Activated CD8-positive, alpha-beta memory T cell treated with anti-CD3 and anti-CD28 coated beads for 1 hour (primary cell): ENCODE measurements at places on chromosomes 5 and 9.

GRCh38 chr5:143562935-143563334 lies 159.4 kb upstream of the NR3C1 start:
- DNase-seq = no peak

GRCh38 chr9:135766251-135766650 lies 64.3 kb downstream of the KCNT1 start:
- no peak for DNase-seq

- no peak for DNase-seq
Observed at GRCh38 chr5:78905084-78905938, 79.8 kb downstream of the ARSB start.

DNA sequence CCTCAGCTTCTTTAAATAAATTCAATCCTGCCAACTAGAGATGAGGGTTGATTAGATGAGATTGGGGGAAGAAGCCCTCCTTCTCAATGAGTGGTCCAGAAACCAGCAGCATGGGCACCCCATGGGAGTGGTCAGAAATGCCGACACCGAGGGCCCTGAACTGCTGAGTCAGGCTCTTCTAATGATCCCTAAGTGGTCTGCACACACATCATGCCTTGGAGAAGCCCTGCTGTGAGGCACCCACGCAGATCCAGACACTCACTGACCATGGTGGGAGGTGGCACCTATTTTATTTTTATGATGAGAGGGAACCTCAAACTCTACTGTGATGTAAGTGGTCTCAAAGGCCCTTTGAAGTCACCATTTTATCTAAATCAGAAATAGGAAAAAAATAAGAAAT lies 72.3 kb upstream of the BOD1 start:
- DNase-seq = no peak

DNA sequence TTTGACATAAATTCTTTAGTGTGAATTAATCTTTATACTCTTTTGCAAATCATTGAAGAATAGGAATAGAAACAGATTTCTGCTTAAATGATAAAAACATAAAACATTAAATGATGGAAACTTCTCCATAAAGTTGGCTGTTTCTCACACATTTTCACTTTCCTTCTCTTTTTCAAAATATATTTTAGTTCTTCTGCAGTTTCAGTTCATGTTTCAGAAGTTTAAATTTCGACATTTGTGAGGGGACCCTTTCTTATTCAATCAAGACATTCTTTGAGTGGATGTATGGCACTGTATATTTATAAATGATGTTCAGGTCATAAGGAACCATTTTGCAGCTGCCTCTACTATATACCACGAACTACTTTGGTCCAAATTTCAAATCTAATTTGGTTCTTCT lies 34.6 kb downstream of the TNFAIP8 start:
- DNase-seq = no peak

- DNase-seq = no peak
Observed at GRCh38 chr9:36045610-36046009, 8.9 kb downstream of the RECK start.

GRCh38 chr5:168932400-168933189 lies 353.4 kb upstream of the PANK3 start:
- no peak for DNase-seq

GRCh38 chr5:21212026-21212425 lies 1224.0 kb upstream of the CDH18 start:
- DNase-seq = no peak

DNA sequence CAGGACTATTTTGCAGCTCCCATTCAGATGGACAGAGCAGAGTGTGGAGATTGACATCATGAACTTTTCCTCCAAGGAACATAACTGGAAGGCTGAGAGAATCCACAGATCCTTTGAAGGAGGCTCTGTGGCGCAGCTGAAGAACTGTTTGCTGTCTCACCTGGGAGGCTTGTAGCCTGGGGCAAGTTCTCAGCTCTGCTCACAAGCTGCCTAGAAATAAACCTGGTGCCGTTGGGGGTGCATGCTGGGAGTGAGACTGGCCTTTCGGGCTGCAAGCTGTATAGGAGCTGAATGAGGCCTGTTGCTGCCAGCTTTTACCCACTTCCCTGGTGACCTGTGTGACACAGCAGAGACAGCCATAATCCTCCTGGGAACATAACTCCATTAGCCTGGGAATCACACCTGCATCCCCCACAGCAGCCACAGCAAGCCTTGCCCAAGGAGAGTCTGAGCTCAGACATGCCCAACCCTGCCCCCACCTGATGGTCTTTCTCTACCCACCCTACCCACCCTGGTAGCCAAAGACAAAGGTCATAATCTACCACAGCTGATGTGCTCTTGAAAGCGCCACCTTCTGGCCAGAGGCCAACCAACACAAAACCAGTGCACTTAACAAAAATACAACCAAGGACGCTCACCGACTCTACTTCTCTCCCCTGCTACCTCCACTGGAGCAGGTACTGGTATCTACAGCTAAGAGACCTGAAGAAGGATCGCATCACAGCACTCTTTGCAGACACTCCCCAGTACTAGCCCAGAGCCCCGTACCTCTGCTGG lies 205.1 kb upstream of the MRPS30 start:
- DNase-seq = no peak

- no peak for DNase-seq
Observed at GRCh38 chr9:82148426-82148810, 159.8 kb downstream of the SPATA31D1 start.

DNA sequence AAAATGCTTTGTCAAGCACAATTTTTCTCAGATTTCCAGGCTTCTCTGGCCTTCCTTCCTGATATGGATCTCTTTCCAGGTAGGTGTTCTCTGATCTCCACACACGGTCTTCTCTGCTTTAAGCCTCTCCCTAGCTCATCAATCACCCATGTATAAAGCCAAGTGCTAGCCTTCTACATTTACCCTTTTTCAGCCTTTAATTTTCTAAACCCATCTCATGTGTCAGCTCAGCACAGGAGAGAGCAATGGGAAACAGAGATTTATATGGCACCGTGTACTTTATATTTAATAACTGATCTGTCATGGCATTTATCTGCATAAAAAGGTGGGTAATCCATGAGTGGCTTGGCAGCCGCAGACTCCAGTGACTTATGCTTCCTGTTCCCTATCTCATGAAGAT lies 495.0 kb downstream of the RASEF start:
- no peak for DNase-seq

DNA sequence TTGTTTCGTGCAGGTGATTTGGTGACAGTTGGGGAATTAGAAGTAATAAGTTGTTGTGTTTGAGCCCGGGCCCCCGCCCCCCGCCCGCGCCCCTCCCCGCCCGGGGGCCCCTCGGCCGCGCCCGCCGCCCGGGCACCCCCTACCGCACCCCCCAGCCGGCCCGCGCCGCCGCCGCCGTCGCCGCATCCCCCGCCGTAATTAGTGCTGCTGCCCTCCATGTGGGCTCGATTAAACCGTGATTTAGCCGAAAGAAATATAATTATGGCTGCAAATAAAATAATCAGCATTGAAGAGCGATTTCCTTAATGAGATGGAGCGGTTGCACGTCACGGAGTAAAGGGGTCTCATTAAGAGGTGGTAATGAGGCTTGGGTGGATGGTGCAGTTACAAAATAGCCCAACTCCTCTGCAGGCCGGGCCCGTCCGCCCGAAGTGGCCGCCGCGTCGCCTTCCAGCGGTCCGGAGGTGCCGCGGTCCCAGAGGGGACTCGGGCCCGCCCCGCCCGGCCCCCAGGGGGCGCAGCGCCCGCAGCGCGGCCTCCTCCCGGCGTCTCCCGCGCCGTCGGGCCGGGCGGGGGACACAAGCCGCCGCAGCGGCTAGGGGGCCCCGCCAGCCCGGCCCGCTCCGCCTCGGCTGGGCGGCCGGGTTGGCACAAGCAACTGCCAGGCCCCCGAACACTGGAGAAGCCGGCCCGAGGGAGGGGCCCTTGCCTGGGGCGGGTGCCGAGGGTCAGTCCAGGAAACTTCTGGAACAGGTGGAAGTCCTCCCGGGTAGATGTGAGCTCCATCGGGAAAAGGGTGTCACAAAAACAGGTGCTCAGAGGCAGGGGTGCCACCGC lies 6.9 kb upstream of the OTP start:
- no peak for DNase-seq
